Osteocyte (in vitro differentiated cells): ENCODE measurements at places on chromosomes 12 and 14.

- no peak for DNase-seq
Observed at GRCh38 chr12:131806674-131807073, 21.5 kb upstream of the MMP17 start.

DNA sequence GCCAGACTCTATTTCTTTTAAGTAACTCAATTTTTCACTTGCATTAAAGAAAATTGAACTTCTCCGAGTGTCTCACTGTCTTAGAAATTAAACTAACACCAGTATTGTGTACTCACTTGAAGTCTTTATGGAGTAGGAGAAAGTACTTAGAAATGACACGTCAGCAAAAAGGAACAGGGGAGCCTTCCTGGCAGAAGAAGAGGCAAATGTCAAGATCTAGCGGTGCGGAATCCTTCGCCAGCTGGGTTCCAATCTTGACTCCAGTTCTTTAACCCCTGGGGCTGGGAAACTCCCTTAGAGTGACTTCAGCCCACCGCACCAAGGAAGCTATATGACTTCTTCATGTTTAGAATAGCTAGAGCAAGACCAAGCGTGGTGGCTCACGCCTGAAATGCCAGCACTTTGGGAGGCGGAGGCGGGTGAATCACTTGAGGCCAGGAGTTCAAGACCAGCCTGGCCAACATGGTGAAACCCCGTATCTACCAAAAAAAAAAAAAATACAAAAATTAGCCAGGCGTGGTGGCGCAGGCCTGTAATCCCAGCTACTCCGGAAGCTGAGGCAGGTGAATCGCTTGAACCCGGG, 34.4 kb downstream of the WBP11 start:
- no peak for DNase-seq

GRCh38 chr14:31418440-31418839, 1.9 kb downstream of the HEATR5A start:
- DNase-seq, result no peak

GRCh38 chr12:98838231-98838647, 193.1 kb downstream of the APAF1 start:
- DNase-seq, result no peak

GRCh38 chr12:124432376-124432775, 135.0 kb downstream of the NCOR2 start:
- DNase-seq, result no peak

DNA sequence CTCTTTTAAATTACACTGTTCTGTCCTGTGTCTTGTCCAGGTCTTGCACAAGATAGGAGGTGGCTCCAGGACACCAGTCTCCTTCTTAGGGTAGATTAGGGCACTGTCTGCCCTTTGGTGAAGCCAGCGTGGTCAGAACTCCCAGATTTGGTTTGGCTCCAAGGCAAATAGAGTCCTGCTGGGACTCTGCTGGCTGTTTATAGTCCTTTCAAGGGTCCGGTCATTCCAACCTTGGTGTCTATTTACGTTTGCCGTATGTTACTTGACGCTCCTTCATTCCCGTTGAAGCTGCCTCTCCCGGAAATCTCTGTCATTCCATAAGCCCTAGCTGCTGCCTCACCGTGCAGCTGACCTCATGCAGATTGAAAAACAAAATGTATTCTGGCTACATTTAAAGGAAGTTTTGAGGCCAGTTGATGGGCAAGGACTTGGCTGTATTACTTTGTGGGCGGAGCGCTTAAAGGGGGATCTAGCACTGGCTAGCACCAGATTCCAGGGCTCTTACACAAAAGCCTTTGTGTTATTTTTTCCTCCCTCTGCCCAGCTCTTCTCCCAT, 180.6 kb downstream of the AKAP6 start:
- DNase-seq, result peak; percentile 88

DNA sequence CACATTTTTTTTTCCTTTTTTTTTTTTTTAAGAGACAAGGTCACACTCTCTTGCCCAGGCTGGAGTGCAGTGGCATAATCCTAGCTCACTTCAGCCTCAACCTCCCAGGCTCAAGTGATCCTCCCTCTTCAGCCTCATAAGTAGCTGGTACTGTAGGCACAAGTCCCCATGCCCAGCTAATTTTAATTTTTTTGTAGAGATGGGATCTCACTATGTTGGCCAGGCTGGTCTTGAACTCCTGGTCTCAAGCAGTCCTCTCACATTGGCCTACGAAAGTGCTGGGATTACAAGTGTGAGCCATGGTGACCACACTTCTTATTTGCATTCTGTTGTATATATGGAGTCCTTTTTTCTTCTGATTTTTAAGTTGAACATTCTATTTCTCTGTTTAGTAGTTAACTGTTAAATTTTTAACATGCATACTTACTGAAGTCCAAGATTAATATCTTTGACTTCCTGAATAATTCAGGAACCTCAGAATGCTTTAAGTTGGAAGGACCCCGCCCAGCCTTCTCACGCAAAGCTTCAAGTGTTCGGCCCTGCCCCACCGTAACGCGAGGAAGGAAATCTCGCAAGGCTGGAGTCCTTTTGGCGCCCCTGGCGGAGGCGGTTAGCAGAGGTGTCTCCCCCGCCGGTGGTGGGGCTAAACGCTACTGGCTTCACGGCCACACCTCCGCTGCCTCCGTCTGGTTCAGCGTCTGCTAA, 21.6 kb downstream of the SPATS2 start:
- DNase-seq, result no peak

- no peak for DNase-seq
Observed at GRCh38 chr12:16347391-16348298, at the start of gene MGST1. Gene MGST1 (plus strand): TSS chr12:16347645. CDS start chr12:16354253, 6,608 bp downstream.

- no peak for DNase-seq
Observed at GRCh38 chr12:57126561-57126960, 1.7 kb upstream of the LRP1 start.

GRCh38 chr14:34665785-34666435, 36.0 kb upstream of the SNX6 start:
- DNase-seq, result no peak
